ENCODE measurements at places on chromosomes 5 and 9.

DNA sequence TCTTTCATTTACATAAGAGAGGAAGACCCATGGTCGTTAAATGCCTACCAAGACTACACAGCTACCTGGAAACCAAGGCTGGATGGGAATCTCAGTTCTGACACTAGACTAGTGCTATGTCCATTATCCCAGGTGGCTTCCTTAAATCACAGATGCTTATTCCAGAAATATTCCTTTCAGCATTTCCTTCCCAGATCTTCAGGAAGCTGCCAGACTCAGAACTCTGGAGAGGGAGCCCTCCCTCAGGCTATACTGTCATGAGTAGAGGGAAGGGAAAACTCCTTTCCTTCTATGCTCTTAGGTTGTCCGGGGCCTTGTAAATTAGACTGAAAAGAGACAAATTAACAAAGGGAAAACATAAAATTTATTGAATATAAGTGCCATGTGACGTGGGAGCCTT lies 20.8 kb downstream of the FREM1 start:
- DNase-seq = no peak

GRCh38 chr5:7394889-7395431 lies 978 bp upstream of the ADCY2 start:
- no peak for DNase-seq

- DNase-seq = peak; percentile 2
These were observed 53.3 kb downstream of the RAPGEF6 start for GRCh38 chr5:131581702-131582101.

- peak; percentile 51 for DNase-seq
These were observed 15.5 kb downstream of the BAAT start for GRCh38 chr9:101369286-101369685.

DNA sequence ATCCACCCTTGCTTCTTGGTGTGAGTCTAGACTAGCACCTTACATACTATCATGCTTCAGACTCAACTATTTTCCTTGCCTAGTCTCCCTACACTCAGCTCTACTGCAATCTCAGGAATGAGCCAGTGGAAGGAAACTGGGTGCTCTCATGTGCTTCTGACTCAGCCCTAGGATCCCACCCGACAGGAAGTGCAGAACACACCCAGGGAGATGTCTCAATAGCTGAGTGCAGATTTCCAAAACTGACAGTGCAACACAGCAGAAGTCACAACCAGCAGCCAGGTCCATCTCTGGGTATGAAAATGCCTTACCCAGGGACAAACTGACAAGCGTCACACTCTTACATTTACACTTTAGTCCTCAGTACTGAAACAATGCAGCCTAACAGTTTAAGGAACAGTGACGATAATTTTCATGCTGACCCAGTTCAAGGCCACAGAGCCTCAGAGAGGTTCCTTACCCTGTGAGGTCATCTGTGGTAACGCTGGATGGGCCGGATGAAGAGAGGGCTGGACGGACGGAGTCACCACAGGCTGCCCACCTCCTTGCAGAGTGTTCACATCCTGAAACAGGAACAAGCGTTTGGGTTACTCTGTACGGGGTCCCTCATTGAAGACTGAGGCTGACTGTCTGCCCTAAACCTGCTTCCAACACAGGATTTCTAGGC lies 33.0 kb downstream of the FKBP15 start:
- peak; percentile 81 for DNase-seq

DNA sequence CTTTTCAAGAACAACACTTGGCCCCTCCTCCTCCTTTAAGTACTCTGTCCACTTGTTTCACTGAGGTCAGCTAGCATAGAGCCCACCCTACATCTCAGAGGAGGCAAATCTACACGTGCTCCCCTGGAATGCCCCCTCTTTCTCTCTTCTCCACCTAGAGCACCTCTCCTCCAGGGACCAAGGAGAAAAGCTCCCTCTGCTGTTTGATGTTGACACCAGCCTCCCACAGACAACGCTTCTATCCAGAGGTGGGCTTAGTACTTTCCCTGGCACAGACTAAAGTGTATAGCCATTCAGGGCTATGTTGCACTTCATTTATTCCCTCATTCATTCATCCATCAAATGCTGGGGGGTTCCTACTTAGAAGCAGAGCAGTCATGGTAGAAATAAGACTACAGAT lies 68.2 kb upstream of the TAF1L start:
- no peak for DNase-seq
